ENCODE measurements at places on chromosomes 2 and 18.

GRCh38 chr18:72233106-72233505 is 311.0 kb downstream of the CBLN2 start:
- no peak for DNase-seq

- DNase-seq: no peak
Measured at GRCh38 chr18:39840856-39841481, 2114.1 kb upstream of the PIK3C3 start.

DNA sequence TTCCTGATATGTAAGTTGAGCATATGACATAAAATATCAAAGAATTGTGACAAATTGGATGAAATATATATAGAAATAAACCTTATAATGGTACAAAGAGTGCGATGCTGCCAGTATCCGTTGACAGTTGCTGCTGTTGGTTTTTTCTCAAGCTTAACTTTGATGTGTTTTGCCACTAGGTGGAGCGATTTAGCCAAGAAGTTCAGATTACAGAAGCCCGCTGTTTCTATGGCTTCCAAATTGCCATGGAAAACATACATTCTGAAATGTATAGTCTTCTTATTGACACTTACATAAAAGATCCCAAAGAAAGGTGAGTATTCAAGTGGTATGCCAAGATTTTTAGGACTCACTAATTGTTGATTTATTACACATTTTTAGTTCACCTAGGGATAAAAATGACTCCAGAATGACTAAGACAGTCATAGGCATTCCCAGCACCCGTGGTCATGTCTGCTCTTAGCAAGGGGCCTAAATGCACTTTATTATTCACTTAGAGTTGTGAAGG is 2.1 kb downstream of the RRM2 start:
- DNase-seq: peak; percentile 37

- DNase-seq: no peak
Measured at GRCh38 chr2:219408631-219409030, 9.5 kb upstream of the DES start.

DNA sequence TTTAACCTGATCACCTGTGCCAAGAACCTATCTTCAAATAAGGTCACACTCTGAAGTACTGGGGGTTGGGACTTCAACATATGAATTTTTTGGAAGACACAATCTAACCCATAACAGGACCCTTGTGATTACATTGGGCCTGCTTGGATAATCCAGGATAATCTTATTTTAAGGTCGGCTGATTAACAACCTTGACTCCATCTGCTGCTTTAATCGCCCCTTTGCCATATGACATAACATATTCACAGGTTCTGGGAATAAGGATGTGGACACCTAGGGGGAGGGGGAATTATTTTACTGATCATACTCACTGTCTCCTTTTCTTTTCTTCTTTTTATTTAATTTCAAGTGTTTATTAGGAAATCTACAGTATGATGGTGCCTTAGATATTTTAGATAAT is 34.8 kb downstream of the CDH20 start:
- DNase-seq: peak; percentile 75

- no peak for DNase-seq
Measured at GRCh38 chr2:66578687-66579106, 143.8 kb downstream of the MEIS1 start.

GRCh38 chr18:45978084-45978483 is 11.0 kb upstream of the EPG5 start:
- DNase-seq: no peak

GRCh38 chr2:175154661-175155082 is 13.3 kb downstream of the ATF2 start:
- no peak for DNase-seq

- no peak for DNase-seq
Measured at GRCh38 chr2:189658306-189659212, 2.7 kb upstream of the ASNSD1 start.

GRCh38 chr2:239177325-239177724 is 223.5 kb downstream of the HDAC4 start:
- no peak for DNase-seq

DNA sequence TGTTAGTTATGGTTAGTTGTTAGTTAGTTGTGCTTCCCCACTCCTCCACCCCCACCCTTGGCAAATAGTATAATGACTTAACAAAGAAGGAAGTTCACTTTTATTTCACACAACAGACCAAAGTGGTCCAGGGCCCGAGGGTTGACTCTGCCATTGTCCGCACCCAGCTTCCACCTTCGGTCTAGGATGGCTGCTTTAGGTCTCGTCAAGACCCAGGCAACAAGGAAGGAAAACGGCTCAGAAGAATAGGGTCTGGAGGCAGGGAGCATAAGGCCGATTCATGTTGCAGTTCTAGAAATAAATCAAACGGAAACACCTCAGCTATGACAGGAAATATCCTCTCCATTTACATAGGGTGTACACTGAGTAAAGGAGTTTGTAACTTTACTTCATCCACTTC is 206.0 kb upstream of the CXCR4 start:
- DNase-seq: no peak

GRCh38 chr2:165627470-165627869 is 158.0 kb downstream of the CSRNP3 start:
- DNase-seq: no peak

DNA sequence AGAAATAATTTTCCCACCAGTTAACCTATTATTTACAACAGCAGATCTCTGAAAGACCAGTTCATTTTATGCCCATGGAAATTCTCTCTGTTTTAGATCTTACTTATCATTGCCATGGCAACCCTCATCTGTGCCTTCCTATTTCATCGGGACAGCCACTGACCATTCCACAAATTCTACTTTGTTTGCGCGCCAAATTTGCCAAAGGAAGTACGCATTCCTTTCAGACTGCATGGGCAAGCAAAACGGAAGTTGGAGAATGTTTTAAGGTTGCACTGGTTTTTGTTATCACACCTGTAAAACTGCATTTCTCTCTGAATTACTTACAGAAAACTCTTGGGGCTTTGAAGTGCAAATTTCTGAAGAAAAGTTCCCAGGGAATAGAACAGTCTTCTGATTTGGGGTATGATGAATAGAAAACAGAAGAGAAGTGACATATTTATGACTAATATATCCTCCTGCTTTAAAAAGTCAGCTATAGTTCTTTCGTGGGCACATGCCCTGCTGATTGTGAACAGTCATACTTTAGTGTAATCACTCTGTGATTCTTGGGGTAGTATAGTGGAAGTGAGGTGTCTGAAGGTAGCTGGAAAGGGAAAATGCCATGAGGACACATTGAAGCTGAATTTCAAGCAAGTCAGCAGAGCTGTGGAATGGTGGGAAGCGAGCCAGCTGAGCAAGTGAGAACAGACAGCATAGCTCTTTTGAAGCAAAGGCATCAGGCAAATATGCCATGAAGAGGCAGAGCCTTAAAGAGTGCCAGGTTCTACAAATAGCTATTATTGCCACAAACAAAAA is 20.9 kb downstream of the NETO1 start:
- DNase-seq: no peak

DNA sequence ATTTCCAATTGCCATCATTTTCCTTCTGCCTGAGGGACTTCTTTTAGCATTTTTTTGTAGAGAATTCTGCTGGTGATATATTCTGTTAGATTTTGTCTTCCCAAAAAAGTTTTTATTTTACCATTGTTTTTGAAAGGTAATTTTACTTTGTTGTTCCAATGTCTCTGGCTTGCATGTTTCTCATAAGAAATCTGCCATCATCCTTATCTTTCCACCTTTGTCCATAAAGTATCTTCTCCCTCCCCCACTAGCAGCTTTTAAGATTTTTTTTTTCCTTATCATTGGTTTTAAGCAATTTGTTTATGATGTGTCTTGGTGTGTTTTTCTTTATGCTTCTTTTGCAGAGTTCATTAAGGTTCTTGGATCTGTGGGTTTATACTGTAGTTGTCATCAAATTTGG is 104.5 kb downstream of the KCTD1 start:
- DNase-seq: no peak

DNA sequence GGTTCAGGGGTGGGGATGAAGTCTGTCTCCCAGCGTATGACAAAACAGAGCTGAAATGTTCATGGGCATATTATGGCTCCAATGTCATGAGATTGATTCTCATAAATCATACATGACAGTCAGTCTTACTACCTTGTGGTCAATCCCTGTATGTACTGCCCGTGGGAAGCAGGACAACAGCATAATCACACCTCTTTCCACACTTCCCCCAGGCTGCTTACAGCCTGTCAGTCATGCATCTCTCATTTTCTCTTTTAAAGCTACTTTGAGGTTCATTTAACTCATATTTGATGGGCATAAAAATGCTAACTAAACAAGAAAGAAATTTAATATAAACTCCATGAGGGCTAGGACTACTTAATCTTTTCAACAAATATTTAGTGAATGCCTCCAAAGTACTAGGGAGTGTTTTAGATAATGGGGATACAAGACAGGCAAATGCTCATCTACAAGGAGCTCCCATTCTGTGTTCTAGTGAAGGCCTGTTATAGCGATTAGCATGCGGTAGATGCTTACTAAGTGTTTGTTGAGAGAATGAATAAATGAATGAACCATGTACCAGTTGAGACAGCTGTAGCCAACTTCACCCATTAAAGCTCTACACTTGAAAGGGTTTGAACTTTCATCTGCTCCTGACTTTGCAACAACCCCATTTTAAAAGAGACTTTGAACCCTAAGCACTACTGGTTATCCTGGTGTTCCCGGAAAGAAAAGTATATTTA is 89.1 kb downstream of the ALPK2 start:
- no peak for DNase-seq

GRCh38 chr18:24130494-24130893 is 8.4 kb upstream of the CABYR start:
- DNase-seq: no peak

DNA sequence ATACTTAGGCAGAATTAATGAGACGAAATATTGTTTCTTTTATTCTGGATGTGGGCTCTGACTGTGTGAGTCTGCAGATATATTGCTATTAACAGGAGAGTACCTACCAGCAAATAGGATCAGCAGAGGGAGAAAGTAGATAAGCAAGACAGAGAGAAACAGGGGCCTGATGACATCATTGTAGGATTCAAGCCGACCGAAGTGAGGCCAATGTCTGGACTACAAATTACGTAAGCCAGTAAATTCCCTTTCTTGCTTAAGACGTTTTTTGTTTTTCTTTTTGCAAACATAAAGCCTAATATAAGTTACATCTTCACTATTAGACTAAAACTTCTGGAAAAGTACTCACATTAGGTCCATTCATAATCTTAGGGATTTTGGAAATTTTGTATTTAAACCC is 21.4 kb upstream of the PTPRM start:
- DNase-seq: no peak

DNA sequence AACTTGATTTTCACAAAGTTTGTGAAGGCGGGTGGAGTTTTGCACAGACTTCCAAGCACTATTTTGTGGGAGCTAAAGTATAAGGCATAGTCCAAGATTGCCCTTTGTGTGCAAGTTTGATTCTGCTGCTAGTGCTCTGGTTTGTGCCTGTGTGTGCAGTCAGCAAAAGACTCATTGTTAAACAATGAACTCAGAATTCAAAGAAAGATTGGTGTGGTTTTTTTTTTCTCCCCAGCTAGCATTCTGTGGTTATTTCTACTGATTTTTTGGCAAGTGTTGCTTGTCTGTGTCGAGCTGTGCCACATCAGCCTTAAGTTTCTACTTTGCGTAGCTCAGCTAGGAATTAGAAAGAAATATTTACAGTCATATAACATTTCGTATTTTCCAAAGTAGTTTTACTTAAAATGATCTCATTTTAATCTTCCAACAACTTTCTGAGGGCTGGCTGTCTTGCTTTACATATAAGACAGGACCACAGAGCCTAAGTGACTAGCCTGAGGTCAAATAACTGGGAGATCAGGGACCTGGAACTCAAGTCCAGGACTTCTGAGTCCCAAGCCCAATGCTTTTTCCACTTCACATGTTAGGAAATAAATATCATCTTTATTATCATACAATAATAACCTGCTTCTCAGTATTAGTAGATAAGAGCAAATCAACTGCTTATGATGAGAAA is 69.8 kb downstream of the BABAM2 start:
- no peak for DNase-seq

DNA sequence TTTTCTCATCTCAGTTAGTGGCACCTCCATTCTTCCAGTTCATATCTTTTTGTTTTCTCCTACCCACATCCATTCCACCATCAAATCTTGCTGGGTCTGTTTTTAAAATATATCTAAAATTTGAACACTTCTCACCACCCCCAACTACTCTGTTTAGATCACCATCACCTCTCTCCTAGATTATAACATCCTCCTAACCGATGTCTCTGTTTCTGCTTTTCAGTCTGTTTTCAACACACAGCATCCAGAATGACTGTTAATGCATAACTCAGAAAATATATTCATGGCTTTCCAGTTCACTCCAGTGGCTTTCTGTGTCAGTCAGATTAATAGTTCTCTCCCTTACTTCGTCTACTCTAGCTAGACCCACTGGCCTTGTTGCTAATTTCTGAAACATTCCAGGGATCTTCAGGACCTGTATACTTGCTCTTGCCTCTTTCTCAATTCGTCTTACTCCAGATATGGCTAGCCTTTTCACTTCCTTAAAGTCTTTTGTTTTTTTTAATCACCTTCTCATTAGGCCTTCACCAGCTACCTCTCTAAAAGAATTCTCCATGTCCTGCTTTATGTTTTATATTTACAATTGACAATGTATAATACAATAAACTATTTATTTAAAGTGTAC is 105.3 kb downstream of the COMMD1 start:
- DNase-seq: no peak

GRCh38 chr2:129945557-129945956 is 33.9 kb upstream of the RAB6C start:
- no peak for DNase-seq

DNA sequence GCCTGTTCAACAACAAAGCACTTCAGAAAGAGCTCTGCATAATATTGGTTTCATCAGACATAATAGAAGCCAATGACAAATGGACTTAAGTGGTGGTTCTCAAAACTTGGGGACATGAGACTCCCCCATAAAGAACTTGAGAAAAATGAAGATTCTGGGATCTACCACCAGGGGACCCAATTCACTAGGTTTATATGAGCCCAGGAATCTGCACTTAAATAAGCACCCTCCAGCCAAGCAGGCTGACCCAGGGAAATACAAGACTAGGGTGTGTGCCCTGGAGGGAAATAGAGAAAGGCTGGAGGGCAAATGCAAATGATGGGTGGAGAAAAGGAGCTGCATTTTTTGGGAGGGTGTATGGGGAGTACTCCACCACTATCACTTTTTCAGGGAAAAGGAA is 52.5 kb downstream of the SATB2 start:
- DNase-seq: no peak

DNA sequence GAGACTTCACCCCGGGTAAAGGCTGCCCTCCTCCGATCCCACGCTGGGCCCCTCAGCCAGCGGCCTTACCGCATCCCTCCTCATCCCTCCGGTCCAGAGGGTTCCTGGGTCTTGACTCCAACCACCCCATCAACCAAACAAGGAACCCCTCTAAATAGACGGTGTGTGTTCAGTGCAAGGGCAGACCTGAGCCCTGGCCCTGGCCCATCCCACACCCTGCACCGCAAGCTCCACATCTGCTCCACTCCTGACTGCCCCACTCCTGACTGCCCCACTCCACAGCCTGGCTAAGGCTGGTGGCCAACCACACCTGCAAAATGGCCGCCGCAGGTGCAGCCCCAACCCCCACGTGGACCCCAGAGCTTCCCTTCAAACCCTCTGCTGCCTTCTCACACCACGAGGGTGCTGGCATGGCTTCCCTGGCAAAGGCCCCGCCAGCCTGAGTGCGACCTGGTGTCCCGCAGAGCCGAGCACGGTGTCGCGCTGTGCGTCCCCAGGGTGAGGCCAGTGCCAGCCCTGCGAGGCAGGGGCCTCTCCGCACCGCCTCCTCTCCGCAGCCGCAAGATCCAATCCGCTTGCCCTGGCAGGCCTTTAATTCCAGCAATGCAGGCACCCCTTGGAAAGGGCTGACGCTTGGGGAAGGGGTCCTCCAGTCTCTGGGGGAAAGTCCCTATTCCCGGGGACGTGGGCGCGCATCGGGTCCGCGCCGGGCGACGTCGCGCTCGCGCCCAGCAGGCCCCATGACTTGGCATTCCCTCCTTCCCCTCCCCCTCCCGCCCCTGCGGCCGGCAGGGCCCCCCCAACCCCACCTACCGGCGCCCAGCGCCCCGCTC is 1.5 kb downstream of the KIF1A start:
- DNase-seq: no peak

Data from NCI-H524 (cell line).